ENCODE measurements at places on chromosomes 5 and 9.

DNA sequence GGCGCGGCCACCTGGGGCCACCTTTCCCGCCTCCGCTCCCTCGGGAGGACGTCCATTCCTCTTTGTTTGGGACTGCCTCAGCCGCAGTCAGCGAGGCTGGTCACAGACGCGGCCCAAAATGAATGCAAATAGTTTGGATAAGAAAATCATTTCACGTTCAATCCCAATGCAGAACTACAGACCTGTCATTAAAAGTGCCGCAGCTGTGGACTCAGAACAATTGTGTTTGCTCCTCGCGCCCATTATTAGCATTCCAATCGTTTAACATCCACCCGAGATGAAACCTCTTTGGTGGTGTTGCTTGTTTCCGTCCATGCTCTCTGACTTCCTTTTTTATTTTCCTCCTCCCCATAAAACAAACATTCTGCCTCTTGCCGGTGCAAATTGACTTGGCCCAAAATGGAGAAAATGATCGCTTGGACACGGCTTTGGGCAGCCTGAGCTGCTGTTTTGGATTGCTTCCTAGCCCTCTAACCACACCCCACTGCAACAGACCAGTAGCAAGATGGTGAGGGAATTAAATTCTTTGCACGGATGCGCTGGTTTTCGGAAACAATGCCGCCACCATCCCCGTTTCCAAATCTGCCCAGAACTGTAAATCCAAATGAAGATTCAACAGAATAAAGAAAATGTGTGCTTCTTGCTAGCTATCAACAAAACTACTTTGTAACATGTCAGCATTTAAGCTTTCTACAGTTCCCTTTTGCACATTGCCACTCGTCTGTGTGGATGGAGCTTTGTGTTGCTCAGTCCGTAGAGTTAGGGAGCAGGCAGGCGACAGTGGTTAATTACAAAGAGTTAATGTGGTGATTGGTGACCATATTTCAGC is 784 bp downstream of the NLN start:
- peak; percentile 60 for DNase-seq

DNA sequence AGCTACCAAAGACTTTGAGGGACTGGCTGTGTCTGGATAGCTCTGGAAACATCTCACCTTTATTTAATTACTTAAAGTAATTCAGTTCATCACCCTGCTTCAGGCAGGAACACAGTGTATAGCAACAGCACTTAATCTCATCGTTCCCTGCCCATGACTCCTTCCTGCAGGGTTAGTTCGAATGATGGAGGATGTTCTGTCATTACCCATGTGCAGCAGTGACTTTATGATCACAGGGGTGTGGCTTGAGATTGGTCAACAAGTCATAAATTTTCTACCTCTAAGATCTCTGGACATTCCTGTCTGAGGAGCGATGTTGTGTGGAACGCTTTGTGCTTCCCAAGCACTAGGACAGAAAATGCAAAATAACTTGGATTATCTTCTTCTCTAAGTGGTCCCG is 37.1 kb upstream of the PRUNE2 start:
- no peak for DNase-seq

GRCh38 chr5:150584556-150585335 is 55.7 kb upstream of the SYNPO start:
- no peak for DNase-seq

DNA sequence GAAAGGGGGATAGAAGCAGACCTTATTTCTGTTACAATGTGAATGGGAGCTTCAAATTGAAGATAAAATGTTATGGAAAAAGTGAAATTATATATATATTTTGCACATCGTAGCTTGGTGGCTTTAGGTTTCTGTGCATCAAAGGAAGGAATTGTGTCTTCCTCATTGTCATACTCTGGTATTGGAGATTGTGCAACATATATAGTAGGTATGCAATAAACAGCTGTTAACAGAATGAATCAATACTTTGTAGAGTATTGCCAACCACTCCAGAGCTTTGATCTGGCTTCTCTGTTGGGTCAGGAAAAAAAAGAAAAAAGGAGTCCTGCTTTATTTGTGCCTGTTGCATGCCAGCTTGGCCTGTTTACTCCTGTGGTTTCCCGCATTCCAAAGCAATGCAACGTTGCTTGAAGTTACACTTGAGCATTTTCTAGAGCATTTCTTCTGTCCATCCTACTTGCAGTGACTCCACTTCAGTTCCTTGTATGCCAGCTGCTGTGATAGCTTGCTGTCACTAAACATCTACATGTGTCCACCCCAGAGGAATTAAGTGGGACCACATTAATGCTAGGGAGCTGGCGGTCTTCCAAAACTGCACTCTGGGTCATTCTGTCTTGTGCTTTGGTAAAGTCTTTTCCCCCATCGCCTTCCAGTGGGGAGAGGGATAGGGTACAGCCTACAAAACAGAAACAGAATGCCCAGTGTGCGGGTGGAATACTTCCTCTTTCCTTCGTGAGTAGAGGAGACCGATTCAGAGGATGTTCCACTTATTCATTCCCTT is 62.0 kb upstream of the MEF2C start:
- DNase-seq, result peak; percentile 18

- no peak for DNase-seq
These were observed 5.9 kb upstream of the LCN1 start for GRCh38 chr9:135515083-135515951.

DNA sequence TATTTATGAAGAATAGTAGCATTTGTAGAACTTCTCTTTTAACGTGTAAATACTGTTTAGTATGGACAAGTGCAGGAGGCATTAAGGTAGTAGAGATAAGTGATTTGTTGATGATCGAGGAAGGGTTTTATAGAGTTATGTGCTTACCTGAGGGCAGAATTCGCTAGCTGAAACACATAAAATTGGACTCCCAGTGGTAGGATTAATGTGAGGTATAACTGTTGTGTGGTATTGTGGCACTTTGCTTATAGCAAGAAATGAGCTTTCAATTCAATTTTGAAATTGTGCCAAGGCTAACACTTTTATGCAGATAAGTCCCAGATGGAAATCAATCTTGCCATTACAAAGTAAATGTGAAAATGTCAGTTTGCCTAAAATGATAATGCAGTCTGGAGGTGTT is 1.2 kb downstream of the AP3S1 start:
- DNase-seq, result peak; percentile 18

DNA sequence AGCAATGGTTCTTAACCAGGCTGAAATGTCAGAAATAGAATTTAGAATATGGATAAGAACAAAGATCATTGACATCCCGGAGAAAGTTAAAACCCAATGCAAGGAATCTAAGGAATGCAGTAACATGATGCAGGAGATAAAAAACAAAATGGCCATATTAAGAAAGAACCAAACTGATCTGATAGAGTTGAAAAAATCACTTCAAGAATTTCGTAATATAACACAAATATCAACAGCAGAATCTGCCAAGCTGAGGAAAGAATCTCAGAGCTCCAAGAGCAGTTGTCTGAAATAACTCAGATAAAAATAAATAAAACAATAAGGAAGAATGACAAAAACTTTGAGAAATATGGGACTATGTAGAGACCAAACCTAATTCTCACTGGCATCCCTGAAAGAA is 37.8 kb upstream of the TAS2R1 start:
- no peak for DNase-seq

DNA sequence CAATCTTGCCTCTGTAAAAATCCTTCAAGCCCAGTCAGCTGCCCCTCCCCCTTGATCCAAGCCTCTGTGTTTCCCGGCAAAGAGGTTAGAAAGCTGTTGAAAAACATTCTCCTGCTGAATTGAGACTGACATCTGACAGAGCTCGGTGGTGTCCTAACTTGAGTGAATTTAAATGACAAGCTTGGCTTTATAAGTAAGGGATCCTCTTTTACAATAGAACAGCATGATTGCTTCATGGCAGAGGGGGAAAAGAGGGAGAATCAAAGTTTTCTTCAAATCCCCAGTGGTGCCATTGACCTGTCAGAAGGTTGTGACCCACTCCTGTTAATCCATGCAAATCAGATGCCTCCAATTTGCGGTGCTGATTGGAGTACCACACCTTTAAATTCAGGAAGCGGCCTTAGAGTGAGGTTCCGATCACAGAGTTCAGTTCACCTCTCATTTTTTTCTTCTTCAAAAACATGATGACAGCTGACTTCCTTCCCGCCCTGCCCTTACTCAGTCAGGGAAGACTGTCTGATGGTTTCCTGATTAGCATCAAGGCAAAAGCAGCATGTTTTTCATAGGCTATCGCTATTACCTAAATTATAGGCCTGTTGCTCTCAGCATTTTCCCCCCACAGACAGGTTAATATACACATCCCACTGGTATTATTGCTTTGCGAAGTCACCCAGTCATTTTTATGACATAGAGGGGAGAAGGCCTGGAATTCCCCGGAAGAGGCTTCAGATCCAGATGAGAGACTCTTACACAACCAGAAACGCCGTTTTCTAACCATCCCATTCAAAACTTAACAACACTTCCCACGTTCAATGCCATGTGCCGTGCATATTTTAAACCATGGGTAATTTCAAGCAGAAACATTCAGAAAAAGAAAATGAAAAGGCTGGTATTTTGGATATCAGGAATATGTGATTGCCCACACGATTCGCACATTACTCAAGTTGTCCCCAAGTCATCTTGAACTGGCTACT is 141.4 kb downstream of the EBF1 start:
- no peak for DNase-seq

GRCh38 chr5:75384218-75384617 is 47.2 kb downstream of the HMGCR start:
- no peak for DNase-seq

GRCh38 chr9:33287087-33287490 is 3.2 kb upstream of the NFX1 start:
- peak; percentile 88 for DNase-seq

- peak; percentile 26 for DNase-seq
These were observed 199.2 kb downstream of the ADAMTSL1 start for GRCh38 chr9:18673179-18673578.

DNA sequence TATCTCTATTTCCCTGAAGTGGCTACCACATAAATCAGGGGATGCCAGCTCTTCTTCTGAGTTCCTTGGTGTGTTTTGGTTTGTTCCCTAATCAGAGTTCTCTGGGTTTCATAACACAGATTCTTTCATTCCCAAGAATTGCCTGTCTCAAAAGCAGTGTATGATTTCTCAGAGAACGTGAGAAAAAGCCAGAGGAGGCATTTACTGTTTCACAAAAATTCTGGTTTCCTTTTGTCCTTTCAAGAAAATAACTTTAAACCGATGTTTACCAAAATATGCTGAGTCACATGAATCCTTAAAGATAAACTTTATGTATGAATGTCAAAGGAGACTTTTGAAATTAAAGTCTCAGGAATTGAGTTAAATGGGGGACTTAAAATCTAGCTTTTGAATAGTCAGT is 314.3 kb downstream of the EBF1 start:
- DNase-seq, result no peak

- DNase-seq, result no peak
These were observed 161.2 kb downstream of the MPDZ start for GRCh38 chr9:13118313-13118712.

- peak; percentile 49 for DNase-seq
These were observed 54.9 kb downstream of the DUSP1 start for GRCh38 chr5:172715931-172716682.

- no peak for DNase-seq
These were observed 9.2 kb upstream of the PHYHD1 start for GRCh38 chr9:128911529-128912035.

DNA sequence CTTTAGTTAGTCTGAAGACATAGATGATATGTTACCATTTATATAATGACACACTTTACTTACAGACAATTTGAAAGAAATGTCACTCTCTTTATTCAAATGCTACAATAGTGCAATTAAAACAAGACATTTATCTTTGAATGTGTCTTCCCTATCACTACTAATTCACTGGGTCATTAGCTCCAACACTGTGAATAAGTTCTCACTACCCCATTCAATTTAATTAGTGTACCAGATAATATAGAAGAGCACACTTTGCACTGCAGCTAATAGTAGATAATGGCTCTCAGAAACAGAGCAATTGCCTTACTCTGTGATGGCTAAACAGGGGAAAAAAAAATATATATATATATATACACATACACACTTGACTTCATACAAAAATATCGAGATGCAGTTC is 497.0 kb downstream of the DTWD2 start:
- DNase-seq, result no peak

- DNase-seq, result no peak
These were observed 41.6 kb upstream of the PITX1 start for GRCh38 chr5:135075621-135076020.

- no peak for DNase-seq
These were observed 50.2 kb downstream of the SMC2 start for GRCh38 chr9:104144336-104144735.

DNA sequence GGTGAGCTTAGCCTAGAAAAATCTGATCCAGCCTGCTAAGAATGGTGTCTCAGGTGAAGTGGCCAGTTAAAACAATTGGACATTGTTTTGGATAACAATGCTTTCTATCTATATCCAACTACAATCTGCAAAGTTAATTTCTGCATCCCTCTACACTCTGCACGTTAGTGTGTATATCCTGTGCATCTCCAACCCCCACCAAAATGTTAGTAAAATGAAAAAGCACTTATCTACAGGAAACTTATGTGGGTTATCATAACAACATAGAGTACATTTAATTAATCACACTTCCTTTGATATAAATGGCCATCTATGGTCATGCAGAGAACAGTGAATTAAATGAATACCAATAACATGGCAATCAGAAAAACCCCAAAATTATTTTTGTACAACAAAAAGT is 158.7 kb downstream of the NFIB start:
- DNase-seq, result no peak

GRCh38 chr5:132760601-132761317 is 13.5 kb downstream of the CCNI2 start:
- DNase-seq, result no peak

DNA sequence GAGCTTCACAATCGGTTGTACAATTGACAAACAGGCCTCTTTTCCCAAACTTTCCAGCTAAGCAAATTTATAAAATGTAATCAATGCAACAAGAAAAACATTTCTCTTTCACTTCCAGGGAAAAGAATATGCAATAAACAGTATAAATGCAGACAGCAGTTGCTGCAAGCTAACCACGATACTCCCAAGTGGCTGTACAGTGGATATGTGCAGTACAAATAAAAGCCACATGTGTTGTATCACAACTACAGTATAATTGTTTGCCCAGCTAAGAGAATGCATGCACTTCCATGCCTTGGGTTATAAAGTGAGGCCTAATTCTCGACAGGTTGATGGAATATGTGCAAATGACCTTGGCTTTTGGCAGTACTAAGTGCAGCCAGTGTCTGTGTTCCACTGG is 16.7 kb upstream of the PDCL start:
- DNase-seq, result no peak

DNA sequence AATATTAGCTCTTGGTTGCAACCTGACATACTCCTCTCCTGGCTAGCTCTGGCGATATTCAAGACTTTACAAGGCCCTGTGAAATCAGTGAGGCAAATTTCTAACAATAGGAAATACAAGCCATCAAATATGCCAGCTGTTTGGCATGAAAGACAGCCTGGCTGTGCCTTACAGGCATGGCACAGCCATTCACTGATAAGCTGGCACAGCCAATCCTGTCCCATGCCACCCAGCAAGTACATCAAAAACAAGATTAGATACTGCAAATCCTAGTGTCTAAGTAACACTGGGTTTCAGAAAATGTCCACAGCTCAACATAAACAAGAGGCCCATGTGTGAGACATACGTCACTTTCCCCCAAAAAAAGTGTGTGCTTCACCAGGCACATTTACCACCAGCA is 1045.8 kb upstream of the DMAC1 start:
- DNase-seq, result no peak

All from DMS53 (cell line).